ENCODE measurements at places on chromosomes 12 and 14. TPM values are rescaled to one million over a fixed set of nuclear protein-coding genes. Genes with fewer than 3 reads are reported as not detected.

GRCh38 chr12:55664826-55665225 is 28.1 kb downstream of the OR10P1 start:
- DNase-seq, result no peak

DNA sequence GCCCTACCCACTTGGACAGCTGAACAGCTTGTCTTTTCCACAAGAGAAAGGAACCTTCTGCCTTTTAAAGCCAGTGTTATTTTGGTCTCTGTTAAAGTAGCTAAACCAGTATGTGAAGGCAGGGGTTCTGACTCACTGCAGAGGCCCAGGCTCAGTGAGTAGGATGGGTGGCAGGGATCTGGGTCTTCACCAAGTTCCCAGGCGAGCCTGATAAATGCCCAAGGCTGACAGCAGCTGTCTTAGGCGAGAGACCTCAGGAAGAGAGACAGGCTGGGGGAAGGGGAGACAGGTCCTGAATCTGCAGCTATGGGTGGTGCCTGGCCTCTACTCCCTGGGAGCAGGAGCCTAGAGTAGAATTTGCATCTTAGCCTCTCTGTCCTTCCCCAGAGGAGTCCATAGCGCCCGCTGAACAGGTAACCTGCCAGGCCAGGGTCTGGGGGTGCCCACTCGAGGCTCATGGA is 18.1 kb upstream of the KIF26A start:
- DNase-seq, result no peak

ANP32D gene
- total RNA-seq, result not detected

TPH2 gene
- total RNA-seq, result not detected

DNA sequence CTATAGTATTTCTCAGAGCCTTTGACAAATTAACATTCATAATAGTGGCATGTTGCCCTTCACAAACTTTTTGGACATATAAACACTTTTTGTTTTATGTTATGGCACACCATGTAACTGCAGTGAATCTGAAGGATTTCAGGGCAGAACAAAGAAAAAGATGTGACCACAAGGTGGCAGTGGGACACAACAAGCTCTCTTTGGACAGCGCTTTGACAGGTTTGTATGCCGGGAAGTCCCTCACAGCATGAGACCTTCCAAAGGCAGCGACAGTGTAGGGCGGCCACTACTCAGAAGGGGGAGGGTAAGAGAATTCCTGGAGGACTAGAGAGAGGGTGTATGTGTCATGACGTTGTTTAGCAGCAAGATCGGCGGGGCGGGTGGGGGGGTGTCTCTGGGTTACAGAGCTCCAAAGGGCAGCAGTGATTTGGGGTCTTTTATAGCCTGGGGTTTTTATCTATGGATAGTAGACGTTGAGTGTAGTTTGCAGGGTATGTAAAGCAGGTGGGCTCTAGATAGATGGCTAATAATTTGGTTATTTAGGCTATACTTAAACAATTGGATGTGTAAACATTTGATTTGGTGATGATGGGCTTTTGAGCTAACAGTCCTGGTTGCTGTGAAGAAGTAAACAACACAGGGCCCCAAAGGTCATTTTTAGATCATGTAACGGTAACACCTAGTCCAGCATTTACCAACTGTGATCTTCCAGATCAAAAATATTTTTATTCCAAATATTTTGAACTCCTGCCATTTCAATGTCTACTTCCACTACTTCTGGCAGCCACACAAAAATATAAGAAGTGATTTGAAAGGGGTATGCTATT is 22.9 kb downstream of the ETFBKMT start:
- DNase-seq, result no peak

DNA sequence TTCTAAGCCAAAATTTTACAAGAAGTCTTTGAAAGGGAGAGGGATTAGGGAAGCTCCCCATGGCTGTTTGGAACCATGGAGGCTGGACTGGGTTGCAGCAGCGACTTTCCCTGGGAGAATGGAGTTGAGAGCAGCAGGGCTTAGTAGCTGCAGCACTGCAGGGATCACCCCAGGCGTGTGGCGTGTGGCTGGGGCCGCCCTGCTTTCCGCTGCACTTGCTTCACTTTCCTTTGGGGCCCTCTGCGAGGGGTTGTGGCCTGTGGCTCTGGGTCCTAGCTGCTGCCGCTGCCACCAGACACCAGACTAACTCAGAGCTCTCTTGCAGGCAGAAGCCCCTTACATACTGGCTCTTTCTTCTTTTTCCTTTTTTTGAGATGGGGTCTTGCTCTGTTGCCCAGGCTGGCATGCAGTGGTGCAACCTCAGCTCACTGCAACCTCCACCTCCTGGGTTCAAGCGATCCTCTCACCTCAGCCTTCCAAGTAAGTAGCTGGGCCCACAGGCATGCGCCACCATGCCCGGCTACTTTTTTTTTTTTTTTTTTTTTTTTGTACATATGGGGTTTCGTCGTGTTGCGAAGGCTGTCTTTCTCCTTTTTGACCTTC is 25.4 kb downstream of the CCDC62 start:
- no peak for DNase-seq

- no peak for DNase-seq
Measured at GRCh38 chr12:53052419-53053217, 2.8 kb downstream of the TNS2 start.

- DNase-seq, result no peak
Measured at GRCh38 chr12:113477171-113477841, 5.6 kb upstream of the LHX5 start.

DNA sequence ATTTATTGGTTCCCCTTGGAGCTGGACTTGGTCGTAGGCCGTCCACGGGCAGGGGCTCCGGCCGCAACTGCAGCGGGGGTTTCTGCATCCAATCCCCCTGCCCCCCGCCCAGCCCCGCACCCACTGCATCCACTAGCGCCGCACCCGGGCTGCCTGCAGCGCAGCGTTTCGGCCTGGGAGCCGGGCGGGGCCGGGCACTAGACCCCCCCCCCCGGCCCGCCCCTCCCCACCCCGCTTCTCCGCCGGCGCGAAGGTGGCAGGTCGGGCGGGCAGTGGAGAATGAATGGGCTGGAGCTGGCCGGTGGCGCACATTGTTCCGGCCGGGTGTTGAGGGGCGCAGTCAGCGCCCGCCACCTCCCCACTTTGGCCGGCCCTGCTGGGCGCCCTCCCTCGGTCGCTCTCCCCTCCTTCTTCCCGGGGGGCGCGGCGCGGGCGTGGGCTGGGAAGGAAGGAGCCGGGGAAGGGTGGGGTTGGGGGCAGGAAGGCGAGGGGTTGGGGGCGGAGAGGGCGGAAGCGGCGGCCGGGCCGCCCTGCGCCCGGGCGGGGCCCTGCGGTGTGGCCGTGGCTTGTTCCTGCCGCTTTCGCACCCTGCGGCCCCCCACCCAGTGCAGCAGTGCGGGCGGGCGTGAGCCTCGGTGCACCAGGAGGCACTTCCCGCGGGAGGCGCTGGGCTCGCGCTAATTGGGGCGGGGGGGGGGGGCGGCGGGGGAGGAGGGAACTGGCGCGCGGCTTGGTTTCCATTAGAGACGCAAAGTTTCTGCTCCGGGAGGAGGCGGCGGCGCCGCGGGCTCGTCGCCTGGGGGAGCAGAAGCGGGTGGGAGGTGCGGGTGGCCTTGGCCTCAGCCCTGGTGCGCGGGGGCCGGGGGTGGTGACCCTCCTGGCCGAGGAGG is 841 bp downstream of the CALM1 start:
- no peak for DNase-seq

DNA sequence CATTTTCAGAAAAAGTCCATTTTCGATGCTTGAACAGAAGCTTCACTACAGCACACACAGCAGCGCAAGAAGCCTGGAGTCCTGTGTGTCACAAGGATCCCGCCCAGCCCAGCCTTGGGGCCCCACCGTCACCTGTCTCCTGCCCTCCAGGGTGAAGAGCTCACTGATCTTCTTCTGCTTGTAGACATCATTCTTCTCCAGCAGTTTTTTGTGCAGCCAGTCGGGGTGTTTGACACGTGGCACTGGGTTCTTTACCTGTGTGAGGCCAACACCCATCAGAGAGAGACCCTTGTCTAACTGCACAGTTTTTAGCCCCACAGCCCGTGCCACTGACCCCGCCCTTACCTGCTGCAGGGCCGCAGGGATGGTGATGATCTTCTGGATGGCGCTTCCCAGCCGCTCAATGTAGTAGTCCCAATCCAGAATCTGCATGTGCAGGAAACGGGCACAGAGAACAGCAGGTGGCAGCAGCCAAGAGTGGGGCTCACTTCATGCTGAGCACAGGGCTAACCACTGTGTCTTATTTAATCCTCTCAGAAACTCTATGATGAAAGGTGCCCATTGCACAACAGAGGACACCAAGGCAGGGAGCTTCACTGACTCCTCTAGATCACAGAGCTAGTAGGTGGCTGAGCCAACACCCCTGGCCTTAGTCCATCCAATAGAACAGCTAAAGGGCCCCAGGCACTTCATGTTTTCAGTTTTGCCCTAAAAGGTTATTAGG is 30.0 kb downstream of the POLE start:
- no peak for DNase-seq

DNA sequence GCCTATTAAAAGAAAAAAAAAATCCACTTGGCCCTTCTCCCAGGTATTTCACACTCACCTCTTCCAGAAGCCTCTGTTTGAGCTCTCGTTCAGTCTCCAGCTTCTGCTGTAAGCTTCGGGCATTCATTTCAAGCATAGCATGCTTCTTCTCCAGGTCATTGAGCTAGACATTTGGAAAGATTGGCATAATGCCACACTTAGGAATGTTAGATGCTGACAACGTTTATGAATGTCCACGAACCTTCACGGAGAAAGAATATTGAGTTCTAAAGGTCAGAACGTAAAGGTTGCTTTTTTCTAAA is 60.5 kb downstream of the PRKAB1 start:
- no peak for DNase-seq

- no peak for DNase-seq
Measured at GRCh38 chr14:106378191-106378590, 851.8 kb downstream of the TMEM121 start.

GRCh38 chr12:58044966-58045365 is 103.6 kb downstream of the ATP23 start:
- no peak for DNase-seq

PLEK2 gene
- 3.4 TPM for total RNA-seq

- no peak for DNase-seq
Measured at GRCh38 chr12:48185181-48185919, 1.9 kb downstream of the CCDC184 start.

DNA sequence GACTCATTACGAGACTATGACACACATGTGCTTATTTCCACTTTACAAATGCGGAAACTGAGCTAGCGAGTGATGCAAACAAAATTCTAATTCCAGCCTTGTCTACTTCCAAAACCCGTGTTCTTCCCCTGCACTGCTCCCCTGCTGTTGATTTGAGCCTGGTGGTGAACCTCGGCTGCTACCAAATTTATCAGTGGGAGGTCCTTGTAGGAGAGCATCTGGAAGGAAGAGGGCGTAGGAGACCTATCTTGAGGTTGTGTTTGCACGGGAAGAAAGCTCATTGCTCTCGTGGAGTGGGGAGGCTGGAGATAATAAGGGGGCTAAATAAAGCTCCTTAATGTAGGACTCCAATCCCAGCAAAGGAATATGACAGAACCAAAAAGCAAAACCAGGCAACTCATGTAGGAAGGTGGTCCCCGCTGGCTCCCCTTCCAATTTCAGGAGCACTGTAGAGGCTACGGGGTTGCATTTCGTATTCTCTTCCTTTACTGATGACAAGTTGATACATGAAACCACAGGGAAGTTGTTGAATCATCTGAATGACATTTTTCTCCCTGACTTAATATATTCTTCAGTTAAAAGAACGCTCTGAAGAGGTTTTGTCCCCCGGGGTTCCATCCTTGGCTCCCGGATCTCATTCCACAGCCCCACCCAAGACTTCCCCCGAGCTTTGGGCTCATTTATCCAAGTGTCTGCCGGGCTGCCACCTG is 52.6 kb downstream of the FZD10 start:
- DNase-seq, result no peak

DNA sequence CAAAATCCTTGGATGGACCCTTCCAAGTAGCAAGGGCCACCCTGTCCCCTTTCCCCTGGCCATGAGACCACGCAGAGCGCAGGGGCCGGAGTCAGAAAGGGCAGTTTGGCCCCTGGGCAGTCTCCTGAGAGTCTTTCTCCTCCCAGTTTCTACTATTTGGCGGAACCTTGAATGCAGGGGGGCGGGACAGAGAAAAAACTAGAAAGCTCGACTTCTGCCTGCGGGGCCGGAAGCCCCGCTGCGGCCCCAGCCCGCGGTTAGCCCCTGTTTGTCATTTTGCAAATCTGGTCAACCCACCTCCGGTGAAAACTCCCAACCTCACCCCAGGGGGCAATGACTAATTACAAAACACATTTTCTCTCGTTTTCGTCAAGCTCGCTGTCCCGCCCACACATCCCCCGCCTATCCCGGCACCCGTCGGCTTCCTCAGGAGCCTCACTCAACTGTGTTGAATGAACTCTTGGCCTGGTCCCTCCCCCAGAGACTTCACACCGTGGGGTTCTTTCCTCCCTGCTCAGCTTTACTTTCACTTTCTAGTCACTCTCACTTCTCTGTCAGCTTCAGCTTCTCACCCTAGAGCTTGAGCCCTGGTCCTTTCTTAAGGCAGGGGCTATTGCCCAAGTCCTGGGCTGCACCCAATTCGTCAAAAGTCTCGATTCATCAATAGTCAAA is 66.7 kb downstream of the IRF2BPL start:
- peak; percentile 81 for DNase-seq

DNA sequence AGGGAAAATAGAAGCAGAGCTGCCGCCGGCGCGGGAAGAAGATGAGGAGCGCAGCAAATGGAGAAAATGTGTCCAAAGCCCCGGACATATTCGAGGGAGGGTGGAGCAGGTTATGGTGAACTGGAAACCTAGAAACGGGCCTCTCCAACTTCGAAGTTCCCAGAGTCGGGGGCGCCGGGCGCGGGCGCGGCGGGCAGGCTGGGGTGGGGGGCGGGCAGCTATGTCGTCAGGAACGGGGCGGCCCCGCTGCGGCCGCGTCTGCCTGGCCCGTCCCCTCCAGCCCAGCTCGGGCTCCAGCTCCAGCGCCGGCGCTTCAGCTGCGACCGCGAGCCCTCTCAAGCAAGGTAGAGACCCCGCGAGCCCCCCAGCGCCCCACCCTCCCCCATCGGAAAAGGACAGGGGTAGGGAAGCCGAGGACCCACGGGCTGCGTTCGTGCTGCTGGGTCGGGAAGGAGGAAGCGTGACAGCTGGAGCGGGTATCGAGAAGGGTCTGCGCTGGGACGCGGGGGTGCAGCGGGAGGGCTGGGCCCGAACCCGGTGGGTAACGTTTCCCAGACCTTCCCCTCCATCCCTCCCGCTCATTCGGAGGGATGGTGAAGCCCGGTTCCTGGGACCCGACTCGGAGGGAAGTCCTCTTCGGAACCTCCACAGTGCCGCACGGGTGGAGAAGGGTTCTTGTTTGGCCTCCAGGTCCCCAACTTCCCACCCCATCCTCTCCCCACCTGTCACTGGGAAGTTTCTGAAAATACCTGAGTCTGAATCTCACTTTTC is 1.0 kb downstream of the DGKA start:
- no peak for DNase-seq

- no peak for DNase-seq
Measured at GRCh38 chr12:1382826-1383225, 211.6 kb downstream of the FBXL14 start.

GRCh38 chr12:103930787-103931735 is 851 bp downstream of the HSP90B1 start:
- DNase-seq, result no peak

- DNase-seq, result no peak
Measured at GRCh38 chr12:26001530-26001929, 43.0 kb downstream of the RASSF8 start.

- DNase-seq, result no peak
Measured at GRCh38 chr12:49549735-49550692, 11.2 kb downstream of the KCNH3 start.

Measured in omental fat pad (tissue), 4 donors.